ENCODE measurements at places on chromosomes 2 and 18.

- DNase-seq = no peak
Observed at GRCh38 chr18:28407681-28408080, 230.8 kb upstream of the CDH2 start.

- DNase-seq = no peak
Observed at GRCh38 chr2:120346026-120346666, at the start of gene INHBB. Gene INHBB, plus strand, starts transcription at chr2:120346136. Its CDS starts 53 bp downstream, at chr2:120346189.

- no peak for DNase-seq
Observed at GRCh38 chr2:100786297-100786658, 33.7 kb upstream of the NPAS2 start.

DNA sequence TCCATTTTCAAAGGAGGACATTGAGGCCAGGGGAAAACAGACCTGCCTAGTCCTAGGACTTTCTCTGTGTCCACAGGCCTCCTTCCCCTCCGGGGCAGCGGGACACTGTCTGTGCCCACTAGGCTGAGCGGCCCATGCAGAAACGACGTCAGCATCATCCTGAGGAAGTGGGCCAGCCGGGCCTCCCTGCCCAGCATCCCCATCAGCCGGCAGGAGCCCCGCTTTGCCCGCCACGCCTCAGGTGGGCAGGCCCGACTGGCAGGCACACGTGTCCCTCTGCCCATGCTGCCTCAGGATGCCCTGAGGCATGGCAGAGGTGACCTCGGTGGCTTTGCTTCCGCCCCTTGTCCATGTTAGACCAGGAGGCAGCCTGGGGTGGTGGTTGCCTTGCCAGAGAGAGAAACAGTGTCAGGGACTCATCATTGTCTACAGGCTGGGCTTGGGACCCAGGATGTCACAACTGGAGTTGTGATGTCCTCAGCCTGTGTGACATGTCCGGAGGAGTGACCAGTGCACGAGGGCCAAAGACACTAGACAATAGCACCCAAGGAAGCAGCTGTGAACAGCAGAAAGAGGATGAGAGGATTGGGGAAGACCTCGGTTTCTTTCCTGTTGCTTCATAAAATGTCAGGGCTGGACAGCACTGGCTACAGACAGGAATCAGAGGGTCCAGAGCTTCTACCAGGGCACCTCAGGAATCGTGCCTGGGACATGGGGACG, 36.8 kb downstream of the TOGARAM2 start:
- no peak for DNase-seq

DNA sequence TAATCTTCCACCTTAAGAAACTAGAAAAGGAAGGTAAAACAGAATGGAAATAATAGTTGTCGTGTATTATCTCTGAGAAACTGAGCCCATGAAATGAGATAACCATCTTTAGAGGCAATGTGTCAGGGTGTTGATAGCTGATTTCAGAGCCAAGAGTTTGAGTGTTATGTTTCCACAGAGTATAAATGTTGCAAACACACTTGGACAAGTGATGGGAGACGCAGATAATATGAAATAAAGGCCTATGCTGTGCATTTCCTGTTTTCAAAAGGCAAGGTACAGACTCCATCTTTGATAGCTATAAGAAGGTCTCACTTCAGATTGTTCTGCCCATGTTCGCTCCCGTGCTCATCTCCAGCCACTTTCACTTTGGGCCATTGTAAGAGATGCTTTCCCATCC, 25.9 kb upstream of the DNER start:
- no peak for DNase-seq

GRCh38 chr2:46369783-46370182, 72.6 kb downstream of the EPAS1 start:
- DNase-seq = no peak

DNA sequence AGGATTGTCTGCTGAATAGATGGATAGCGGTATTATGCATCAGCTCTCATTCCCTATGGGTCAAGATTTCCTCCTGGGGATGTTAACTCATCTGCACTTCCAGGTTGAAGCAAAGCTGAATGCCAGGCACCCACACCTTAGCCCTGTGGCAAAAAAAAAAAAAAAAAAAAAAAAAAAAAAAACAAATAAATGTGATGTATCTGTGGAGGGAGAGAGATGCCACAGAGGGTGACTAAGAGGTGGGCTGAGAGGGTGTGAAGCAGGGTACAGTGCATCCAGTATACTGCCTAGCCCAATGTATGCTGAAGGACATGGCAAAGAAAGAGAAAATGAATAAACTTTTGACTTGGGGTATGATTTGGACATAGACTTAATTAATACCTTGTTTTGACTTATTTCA, 91.4 kb downstream of the COPS8 start:
- DNase-seq = no peak

DNA sequence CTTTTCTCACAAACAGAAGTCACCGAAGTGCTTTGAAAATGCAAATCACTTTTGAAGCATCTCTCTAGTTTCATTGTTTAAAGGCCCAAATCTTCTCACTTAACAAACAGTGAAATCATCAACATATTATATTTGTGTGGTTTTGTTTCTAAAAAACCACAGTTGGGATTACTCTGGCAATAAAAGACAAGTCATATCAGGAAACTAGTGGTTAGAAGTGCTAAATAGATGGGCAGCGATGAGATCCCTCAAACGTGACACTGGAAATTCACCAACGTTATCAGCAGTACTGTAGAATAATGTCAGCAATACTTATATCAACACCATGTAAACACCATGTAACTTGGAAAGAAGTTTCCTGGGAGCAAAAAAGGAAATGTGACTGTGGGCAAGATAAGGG, 893.5 kb downstream of the SUCLG1 start:
- no peak for DNase-seq

GRCh38 chr2:167365216-167365615, 476.9 kb downstream of the XIRP2 start:
- DNase-seq = no peak

GRCh38 chr2:128269990-128270671, 48.5 kb downstream of the HS6ST1 start:
- DNase-seq = no peak

- DNase-seq = no peak
Observed at GRCh38 chr2:174117951-174118930, 130.1 kb downstream of the OLA1 start.

GRCh38 chr2:99081891-99082290, 59.6 kb upstream of the C2orf15 start:
- no peak for DNase-seq

- no peak for DNase-seq
Observed at GRCh38 chr2:185663811-185664210, 74.8 kb upstream of the FSIP2 start.

DNA sequence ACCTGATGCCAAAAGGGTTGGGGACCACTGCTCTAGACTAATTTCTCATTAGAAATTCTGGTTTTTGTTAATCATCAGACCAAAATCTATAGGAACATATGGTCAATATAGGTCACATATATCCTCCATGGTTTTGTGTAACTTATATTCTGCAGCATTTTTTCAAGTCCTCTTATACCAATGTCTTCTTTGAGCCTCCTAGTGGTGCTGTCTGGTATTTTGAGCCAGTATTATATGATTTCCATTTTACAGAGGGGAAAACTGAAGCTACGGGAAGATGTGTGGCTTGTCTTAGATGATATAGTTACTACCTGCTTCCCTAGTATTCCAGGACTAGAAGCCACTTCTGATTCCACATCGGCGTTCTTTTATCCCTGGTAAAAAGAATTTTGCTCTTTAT, 13.8 kb downstream of the MAPK4 start:
- no peak for DNase-seq

- DNase-seq = no peak
Observed at GRCh38 chr2:53150146-53150545, 617.5 kb upstream of the CHAC2 start.

DNA sequence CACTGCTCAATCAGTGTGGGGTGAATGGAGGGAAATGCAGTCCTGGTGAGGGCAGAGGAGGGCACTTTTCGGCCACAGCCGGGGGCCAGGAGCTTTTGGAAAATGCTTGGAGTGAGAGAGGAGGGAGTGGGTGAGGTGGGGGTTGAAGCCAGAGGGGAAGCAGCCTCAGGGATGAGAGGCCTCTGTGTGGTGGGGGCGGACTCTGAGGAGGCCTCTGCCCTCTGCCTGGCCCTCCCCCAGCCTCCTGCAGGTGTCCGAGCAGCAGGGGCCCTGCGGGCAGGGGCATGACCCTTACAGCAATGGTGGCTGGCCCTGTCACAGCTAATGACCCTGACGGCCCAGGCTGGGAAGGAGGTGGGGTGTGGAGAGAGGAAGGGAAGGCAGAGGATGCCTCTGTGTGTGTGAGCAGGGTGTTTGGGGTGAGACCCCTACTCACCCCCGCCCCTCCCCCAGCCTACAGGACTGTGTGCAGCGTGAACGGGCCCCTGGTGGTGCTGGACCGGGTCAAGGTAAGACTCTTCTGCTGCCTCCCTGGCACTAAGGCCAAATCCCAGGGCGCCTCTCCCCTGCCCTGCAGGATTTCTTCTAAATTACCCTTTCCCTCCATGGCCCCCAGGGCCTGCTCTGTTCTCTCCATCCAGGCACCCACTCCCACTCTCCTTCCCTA, 7.6 kb downstream of the ATP6V1B1 start:
- DNase-seq = no peak

DNA sequence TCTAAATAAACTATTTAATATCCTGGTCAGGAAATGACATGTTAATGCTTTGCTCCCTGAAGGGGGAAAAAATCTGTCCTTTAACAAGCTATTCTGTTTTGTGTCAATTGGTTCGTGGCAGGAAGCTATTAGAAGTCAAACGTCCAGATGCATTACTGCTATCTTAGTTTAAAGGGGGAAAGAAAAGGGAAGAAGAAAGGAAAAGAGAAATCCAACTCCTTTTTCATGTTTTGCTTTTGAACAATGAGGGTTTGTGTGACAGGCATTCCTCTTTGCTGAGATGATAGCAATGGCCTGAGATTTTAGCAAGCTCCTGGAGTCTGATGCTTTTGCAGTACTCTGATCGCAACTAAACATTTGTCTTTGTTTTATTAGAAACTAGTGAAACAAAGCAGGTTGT, 24.6 kb downstream of the TRIB2 start:
- DNase-seq = no peak

DNA sequence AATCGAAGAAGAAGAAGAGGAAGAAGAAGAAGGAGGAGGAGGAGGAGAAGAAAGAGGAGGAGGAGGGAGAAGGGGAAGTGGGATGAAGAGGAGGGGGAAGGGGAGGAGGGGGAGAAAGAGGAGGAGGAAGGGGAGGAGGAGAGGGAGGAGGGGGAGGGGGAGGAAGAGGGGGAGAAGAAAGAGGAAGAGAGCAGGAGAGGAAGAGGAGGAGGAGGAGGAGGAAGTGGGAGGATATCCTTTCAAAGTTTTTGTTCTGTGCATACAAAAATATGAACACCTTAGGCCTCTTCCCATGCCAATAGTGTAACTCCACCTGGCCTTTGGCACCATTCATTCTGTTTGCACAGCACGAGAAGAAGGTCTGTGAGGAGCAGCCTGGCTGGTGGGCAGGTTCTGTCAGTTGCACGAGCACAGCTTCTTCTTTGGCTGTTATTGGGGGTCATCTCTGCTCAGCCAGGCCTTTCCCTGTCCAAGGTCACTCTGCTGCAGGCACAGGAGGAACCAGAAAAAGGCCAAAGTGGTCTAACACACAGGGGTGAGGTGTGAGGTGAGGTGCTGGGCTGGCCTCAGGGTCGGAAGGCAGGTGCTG, 25.8 kb upstream of the PLB1 start:
- DNase-seq = no peak

- no peak for DNase-seq
Observed at GRCh38 chr18:34740101-34740500, 30.0 kb downstream of the DTNA start.

- DNase-seq = no peak
Observed at GRCh38 chr2:224517963-224518362, 67.2 kb downstream of the CUL3 start.

GRCh38 chr2:234251326-234252271, 201.1 kb downstream of the SPP2 start:
- DNase-seq = no peak

DNA sequence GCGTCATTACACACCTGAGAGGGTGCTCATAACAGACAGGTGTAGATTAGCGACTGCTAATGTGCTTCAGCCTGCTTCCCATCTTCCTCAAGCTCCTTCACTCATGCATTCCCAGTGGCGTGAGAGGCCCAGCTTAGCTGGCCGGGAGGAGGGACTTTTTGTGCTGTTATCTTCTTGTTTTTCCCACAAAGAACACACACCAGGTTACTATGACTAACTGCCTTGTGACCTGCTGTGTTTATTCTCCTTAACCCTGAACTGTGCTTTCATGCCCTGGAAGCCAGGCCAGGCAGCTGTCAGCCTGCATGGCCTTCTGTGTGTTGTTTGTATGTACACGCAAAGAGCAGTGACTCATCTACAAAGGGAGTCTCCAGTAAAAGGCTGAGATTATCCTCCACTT, 143.8 kb downstream of the PIEZO2 start:
- DNase-seq = no peak

DNA sequence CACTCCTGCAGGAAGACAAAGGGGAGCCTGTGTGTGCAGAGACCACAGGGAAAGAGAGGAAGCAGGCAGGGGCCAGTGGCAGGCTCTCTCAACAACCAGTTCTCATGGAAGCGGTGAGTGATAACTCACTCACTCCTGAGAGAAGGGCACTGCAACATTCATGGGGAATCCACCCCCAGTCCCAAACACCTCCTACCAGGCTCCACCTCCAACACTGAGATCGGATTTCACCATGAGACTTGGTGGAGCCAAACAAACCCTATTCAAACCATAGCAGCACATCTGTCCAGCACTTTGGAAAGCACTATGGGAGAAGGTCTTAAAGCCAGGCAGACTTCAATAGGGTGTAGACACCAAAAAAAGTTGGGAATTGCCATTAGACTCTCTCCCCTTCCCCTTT, 345.7 kb upstream of the SPRED2 start:
- DNase-seq = no peak
